ENCODE measurements at places on chromosomes 12 and 14.

- no peak for DNase-seq
Measured at GRCh38 chr14:58746701-58747100, 108.9 kb downstream of the DACT1 start.

GRCh38 chr14:77036484-77037214, 8.1 kb upstream of the IRF2BPL start:
- no peak for DNase-seq

GRCh38 chr14:65261425-65261920, 151.1 kb upstream of the FUT8 start:
- no peak for DNase-seq

DNA sequence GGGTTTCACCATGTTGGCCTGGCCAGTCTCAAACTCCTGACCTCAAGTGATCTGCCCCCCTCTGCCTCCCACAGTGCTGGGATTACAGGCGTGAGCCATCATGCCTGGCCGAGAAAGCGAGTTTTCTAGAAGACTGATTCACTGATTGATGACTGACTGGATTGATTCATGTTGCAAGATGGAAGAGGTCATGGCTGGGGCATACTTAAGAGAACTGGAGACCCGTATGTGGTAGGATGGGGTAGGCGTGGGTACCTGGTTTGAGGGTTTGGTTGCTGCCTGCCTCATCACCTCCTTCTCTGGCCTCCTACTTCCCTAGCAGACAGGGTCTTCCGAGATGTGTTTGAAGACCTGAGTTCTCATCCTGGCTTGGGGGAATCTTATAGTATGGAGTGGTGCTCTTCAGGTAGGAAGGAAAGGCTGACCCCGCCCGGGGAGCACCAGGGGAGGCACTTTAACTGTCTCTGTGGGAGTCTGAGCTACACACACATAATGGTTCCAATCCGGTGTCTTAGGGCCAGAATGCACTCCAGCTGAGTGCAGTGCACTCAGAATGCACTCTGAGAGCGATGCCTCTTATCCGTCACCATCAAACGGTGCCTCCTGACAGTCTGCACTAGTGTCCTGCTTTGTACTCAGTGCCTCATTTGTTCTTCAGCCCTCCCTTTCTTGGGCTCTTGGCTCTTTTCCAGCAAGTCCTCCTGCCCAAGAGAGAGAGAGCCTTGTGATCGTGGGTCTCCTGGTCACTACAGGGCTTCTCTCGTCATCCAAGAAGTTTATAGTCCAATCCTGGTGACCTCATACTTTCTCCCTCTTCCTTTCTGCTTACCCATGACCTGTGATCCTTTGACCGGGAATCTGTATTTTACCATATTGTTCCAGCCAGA, 19.7 kb downstream of the PLEKHG3 start:
- peak; percentile 42 for DNase-seq

DNA sequence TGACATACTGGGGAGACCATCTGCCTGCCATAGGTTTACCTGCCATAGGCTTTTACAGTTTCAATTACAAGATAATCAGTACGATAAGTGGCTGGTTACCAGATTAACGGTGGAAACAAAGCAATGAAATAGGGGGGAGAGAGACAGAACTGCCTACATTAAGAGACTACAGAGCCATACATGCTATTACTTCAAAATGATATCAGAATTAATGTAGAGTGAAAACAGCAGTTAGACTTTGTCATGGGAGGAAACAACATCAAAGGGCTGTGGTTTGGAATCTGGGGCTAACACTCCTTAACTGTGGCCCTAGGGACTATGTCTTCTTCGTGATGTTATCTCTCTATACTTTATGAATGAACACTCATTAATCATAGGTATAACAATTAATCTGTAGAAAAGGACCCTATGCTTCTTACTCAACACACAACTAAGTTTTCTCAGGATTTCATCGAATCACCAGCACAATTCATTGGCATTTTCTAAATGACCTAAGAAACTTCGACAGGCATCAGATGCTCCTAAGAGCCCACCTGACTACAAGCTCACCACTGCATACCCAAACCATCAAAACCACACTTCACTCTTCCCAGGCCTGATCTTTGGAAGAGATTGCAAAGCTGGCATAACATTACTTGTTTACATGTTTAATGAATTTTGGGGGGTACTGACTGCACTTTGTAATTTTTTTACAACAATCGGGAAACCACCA, 475.6 kb upstream of the SOX5 start:
- no peak for DNase-seq

- DNase-seq: no peak
Measured at GRCh38 chr14:67079846-67080245, 109.4 kb upstream of the GARIN2 start.

GRCh38 chr12:88691811-88692210, 111.5 kb upstream of the KITLG start:
- no peak for DNase-seq

GRCh38 chr14:28879573-28879996, 113.0 kb downstream of the FOXG1 start:
- DNase-seq: no peak

DNA sequence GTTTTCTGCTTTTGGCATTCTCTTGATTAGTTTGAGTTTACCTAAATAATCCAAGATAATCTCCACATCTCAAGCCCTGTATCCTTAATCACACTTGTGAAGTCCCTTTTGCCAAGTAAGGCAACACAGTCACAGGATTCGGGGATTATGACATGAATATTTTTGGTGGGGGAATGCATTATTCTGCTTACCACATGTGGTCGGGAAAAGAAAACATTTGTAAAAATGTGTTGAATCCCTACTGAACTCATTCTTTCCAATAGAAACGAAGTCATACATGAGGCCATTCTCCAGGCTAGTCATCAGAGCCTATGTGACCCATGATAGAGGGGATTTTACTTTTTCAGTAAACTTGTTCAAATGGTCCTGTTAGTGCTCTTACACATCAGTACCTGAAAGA, 58.5 kb upstream of the PRICKLE1 start:
- DNase-seq: no peak

- DNase-seq: no peak
Measured at GRCh38 chr14:28635387-28635786, 131.2 kb upstream of the FOXG1 start.

DNA sequence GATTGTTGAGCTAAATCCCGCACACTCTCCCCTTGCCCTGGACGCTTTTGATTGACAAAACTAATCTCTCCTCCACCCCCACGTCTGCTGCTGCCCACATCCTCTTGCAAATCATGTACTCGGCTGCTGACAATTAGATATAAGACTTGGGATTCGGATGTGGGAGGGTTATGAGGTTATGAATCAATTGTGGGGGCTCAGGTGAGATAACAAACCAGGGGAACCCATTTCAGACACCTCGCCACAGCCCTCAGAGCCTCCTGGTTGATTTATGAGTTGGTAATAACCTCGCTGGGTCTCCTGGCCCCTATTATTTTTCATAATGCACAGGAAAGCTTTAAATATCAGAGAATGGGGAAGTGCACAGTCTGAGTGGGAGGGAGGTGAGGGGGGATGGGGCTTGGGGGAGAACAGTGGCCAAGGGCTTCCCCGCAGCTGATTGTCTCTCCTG, 449.9 kb downstream of the DPF3 start:
- DNase-seq: no peak

GRCh38 chr12:53937596-53938325, 870 bp upstream of the HOXC13 start:
- DNase-seq: no peak

GRCh38 chr12:46675736-46676135, 150.1 kb downstream of the SLC38A4 start:
- DNase-seq: no peak

GRCh38 chr12:109165599-109165998, 49.2 kb downstream of the ACACB start:
- peak; percentile 6 for DNase-seq

DNA sequence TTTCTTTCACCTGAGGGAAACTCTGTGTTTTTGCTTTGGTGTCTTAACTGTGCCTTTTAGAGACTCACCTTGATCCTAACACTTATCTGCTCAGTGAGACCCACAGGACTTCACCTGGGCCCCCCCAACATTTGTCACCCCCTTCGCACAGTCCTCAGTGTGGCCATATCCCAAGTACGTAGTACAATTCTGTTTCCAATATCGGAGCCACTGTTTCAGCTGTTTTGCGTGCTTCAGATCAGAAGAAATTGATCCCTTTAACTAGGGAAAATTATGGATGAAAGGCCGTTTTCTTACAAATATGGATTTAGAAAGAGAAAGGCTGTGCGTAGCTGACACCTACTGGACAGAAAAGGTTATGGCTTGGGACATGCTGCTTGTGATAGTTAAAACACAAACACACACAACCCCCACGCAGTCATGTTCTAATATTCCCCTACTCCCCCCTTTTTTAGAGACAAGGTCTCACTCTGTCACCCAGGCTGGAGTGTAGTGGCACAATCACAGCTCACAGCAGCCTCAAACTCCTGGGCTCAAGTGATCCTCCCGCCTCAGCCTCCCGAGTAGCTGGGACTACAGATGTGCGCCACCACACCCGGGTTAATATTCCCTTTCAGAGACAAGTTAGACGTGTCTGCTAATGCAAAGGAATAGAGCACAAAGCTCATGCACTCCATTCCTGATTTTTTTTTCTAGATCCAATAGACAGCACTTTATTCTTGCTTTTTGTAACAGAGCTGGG, 3.6 kb upstream of the SLC7A8 start:
- no peak for DNase-seq

DNA sequence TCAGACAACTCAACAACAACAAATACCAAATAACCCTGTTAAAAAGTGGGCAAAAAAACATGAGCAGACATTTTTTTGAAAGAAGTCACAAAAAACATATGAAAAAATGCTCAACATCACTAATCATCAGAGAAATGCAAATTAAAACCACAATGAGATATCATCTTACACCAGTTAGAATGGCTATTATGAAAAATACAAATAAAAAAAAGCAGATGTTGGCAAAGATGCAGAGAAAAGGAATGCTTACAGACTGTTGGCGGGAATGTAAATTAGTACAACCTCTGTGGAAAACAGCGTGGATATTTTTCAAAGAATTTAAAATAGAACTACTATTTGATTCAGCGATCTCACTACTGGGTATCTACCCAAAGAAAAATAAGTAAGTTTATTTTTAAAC, 114.0 kb downstream of the SLC38A4 start:
- no peak for DNase-seq

DNA sequence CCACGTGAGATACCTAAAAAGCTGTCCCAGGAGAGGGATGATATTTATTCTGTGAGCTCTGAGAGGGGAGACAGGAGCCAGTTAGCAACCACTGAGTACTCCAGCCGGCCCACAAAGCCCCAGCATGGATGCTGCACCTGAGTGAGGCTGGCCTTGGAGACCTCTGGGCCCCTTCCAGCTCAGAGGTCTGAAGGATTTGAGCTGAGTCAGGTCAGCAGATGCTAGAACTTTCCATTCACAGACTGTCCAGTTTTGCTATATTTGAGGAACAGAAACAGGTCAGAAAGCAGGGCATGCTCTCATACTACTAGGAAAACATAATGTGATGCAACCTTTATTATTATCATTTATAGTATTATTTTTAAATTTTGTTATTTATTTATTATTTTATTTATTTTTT, 15.0 kb upstream of the MAPKAPK5 start:
- DNase-seq: no peak

- DNase-seq: no peak
Measured at GRCh38 chr14:25394791-25395391, 344.9 kb upstream of the STXBP6 start.

GRCh38 chr14:64806202-64806861, 73.4 kb downstream of the SPTB start:
- no peak for DNase-seq

DNA sequence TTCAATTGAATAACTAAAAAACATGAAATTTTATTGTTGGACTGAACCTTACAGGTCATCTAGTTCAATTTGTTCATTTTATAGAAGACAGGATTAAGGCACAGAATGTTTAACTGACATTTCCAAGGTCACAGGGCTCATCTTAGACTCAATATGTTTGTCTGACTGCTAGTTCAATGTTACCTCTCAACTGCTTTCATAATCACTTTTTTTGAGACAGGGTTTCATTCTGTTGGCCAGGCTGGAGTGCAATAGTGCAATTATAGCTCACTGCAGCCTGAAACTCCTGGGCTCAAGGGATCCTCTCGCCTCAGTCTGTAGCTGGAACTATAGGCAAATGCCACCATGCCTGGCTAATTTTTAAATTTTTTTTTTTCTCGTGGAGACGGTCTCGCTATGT, 24.4 kb upstream of the ITGA5 start:
- no peak for DNase-seq

GRCh38 chr14:49196327-49196726, 389.9 kb downstream of the RPS29 start:
- no peak for DNase-seq

DNA sequence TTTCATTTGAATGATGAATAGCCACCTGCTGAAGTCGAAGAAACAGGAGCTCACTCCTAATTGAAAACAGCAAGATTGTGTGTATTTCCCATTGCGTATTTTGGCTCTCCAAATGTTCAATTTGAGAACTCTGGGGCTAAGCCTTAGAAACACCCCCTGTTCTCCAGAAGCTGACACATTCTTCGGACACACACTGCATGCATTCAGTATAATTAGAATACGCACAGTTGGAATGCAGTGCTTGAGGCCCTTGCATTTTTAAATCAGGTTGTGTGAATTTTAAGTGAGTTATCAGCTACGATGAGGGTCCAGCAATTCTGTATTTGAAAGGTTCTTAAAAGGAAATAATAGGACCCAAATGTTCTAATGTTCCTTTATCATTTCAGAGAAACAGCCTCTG, 103.8 kb downstream of the PRKD1 start:
- DNase-seq: no peak

Measured in posterior vena cava (tissue), 2 donors.